Endothelial cell (in vitro differentiated cells): ENCODE measurements at places on chromosomes 4 and X.

GRCh38 chrX:100687546-100687945, 43.5 kb downstream of the SRPX2 start:
- no peak for DNase-seq

DNA sequence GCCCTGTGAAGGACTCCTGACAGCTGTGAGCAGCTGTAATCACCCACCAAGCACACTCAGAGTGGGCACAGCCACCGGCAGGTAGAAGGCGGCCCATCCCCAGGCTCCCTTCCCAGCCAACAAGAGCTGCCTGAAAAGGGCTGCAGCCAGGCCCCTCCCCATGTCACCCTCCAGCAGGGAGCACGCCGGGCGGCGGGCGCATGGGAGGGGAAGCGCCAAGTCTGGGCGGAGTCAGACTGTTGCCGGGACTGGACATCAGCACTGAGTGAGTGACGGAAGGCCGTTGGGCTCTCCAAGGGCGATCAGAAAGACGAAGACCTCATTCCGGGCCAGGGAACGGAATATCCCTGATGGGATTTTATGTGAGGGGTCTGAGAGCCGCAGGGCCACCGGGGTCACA, 82.1 kb downstream of the PPP2R2C start:
- DNase-seq, result no peak

GRCh38 chrX:63258144-63258543, 93.0 kb downstream of the SPIN4 start:
- DNase-seq, result no peak

DNA sequence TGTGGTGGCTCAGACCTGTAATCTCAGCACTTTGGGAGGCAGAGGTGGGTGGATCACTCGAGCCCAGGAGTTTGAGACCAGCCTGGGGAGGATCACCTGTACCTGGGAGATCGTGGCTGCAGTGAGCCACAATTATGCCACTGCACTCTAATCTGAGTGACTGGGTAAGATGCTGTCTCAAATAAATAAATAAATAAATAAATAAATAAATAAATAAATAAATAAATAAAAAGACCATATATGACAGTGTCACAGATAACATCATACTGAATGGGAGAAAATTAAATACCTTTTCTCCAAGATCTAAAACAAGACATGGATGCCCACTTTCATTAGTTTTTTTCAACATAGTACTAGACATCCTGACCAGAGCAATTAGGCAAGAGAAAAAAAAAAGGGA, 182.8 kb downstream of the FAM47A start:
- no peak for DNase-seq

DNA sequence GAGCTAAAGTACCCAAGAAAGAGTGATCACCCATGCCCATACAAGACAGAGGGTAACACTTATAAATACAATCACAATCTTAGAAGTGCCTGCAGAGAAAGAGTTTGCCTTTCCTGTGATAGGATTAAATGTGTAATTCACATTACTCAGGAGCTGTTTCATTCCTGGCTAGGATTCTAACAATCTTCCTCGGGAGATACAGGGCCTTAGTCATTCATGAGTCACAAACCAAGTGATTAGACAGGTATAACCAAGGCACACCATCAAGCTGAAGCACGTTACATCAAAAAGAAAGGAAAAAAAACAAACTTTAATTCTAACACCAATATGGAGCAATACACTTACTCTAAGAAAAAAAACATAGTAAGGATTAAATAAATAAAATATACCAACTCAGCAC, 14.9 kb downstream of the ABCG2 start:
- DNase-seq, result no peak

DNA sequence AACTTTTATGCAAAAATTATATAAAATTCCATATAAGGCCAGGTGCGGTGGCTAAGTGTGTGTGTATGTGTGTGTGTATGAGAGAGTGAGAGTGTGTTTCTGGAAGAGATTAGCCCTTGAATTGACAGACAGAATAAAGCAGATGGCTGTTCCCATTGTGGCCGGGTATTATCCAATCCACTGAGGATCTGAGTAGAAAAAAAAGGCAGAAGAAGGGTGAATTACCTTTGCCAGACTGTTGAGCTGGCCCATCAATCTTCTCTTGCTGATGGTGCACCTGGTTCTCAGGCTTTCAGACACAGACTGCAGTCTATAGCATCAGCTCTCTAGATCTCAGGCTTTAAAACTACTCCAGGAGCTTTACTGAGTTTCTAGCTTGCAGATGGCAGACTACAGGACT, 92.2 kb upstream of the SLIT2 start:
- DNase-seq, result no peak

GRCh38 chrX:50097071-50097470, 103.7 kb downstream of the AKAP4 start:
- no peak for DNase-seq

GRCh38 chr4:187258651-187259401, 535.2 kb upstream of the FAT1 start:
- no peak for DNase-seq

GRCh38 chrX:120136128-120136527, 20.4 kb upstream of the RHOXF1 start:
- no peak for DNase-seq

DNA sequence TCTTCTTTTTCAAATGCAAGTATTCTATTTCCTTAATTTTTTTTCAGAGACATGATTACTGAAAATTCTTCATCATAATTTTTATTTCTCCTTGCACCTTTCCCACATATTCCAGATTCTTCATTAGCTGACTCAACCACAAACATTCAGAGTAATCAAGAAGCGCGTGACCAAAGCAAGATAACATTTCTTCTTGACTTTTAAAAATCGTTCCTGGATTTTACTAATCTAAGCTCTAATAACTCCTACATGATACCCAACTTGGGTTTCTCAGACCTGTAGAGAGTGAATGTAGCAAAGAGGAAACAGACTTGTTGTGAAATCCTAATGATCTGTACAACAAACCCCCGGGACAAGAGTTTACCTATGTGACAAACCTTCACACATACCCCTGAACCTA, 615.0 kb downstream of the TMA16 start:
- DNase-seq, result no peak

GRCh38 chr4:1760521-1761071, 32.5 kb upstream of the FGFR3 start:
- DNase-seq, result no peak

GRCh38 chrX:102950908-102951866, 14.1 kb downstream of the RAB40AL start:
- peak; percentile 72 for DNase-seq

GRCh38 chrX:141652286-141652685, 46.3 kb downstream of the SPANXD start:
- DNase-seq, result no peak

DNA sequence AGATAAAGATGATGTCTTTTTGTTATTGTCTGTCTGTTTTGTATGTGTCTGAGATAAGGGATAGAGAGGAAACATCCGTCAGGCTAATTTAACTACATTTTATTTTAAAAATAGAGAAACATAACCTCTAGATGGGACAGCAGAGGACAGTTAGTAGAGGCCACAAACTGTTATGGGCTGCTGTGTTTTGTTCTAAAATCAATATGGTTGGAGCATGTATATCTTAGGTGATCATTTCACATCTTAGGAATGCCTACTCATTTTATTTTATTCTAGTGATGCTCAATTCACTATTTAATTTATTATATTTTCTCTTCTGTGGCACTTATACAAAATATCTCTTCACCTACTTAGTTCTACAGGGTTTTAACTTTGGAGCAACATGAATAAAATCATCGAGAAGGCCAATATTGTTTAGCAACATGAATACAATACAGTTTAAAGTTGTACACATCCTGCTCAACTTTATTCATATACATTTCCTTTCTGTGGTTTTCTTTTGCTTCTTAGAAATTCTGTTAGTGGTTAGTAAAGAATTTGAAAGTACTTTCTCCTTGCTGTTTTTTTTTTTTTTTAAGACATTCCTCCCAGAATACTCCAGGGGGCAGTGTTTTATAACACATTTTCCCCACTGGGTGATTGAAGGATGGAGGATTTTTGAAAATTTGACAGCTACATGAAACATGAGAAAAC, 392.9 kb downstream of the UNC5C start:
- no peak for DNase-seq

DNA sequence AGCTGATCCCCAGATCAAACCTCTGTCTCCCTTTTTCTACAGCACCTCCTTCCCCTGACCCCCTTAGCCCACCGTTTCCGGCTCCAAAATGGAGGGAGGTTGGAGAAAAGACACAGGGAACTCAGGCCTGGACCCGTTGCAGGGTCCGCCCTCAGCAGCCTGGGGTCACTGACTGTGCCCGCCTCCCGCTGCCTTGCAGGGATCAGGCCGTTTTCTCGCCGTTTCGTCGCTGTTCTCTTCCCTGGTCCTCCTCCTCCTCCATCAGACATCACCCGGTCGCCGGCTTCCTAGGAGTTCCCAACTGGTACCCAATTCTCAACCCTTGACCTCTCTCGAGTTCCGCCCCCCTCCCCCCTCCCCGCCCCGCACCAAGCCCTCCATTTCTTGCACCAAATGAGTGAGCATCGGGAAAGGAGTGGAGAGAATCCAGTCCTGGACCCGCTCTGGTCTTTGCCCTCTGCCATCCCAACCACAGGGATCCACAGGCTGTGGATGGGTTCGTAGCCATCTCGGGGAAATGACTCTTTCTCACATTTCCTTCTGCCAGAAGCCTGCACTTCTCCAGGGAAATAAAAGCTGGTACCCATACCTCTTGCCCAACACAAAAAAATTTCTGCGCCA, 493 bp downstream of the TCEAL5 start:
- DNase-seq, result no peak

DNA sequence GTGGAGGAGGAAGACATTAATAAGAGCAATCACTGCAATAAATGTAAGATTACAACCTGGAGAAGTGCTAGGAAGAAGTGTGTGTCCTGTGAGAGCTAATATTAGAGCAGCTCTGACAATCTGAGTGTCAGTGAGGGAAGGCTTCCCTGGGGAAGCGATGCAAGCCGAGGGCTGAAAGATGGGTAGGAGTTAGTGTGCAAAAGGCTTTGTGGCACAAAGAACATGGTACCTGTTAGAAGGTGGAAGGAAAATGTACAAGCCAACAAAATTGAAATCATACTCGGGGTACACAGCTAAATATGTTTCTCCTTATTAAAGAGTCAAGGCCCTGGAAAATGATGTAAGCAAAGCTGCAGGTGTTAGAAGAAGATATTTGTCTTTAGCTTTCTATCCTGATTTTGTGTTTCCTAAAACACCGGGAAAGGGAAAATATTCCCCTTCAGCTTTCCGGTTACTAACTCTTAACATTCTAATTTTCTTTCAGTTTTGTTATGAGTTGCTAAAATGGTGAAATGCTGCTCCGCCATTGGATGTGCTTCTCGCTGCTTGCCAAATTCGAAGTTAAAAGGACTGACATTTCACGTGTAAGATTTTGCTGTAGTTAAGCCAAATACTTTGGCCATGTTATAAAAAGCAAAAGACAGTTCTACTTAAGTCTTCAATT, 808 bp downstream of the THAP6 start:
- DNase-seq, result no peak

DNA sequence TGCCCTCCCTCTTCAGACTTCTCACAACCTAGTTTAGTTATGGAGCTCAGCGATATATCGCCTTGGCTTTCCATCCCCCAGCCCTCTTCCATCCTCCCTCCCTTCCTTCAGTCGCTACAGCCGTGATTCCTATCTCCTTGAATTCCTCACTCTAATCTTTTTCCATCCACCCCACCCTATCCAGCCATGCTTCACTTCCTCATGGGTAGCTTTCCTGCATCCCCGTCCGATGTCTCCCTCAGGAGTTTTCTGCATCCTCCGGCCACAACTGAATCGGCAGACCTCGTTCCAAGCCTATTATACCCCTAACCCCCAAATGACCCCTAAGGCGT, 456 bp downstream of the SNX12 start:
- DNase-seq, result no peak

- DNase-seq, result no peak
Measured at GRCh38 chr4:71201057-71201456, 137.8 kb upstream of the SLC4A4 start.

DNA sequence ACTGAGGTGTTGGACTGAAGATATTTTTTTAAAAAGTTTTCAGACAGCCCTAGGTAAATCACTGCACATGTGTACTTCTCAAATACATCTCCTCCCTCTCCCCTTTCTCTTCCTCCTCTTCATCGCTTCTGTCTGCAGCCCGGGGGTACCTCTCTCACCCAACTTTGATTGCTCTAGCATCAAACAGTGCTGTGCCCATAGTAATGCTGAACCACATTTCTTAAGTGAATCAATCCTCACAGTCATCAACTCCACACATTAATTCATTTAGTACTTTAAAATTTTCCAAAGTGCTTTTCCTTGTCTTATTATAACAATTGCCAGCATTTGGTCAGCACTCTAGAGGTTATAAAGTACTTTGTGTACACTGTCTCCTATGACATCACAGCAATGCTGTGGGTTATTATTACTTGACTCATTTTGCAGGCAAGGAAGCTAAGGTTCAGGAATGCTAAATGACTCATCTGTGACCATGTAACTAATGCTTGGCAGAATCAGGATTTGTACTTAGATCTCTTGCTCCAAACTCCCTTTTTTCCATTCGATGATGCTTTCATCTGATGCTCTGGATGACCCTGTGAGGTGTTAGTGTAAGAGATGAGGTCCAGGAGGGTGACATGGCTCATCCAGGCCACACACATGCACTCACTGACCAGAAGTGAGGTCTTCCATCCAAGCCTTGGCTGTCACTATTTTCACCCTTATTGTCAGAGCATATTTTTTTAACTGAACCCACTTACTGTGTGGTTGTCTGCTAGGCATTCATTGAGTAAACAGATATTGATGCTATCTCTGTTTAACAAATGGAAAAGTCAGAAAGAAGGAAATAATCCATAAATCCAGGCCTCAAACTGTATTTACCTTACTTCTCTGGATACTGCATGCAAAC, 58.8 kb downstream of the RHOH start:
- no peak for DNase-seq

- peak; percentile 20 for DNase-seq
Measured at GRCh38 chrX:110852180-110852579, 56.6 kb upstream of the CHRDL1 start.

- no peak for DNase-seq
Measured at GRCh38 chr4:7224001-7224400, 31.7 kb downstream of the SORCS2 start.

- DNase-seq, result no peak
Measured at GRCh38 chr4:51851937-51852290, 9.0 kb downstream of the DCUN1D4 start.

GRCh38 chr4:88744609-88745008, 47.0 kb upstream of the NAP1L5 start:
- no peak for DNase-seq

DNA sequence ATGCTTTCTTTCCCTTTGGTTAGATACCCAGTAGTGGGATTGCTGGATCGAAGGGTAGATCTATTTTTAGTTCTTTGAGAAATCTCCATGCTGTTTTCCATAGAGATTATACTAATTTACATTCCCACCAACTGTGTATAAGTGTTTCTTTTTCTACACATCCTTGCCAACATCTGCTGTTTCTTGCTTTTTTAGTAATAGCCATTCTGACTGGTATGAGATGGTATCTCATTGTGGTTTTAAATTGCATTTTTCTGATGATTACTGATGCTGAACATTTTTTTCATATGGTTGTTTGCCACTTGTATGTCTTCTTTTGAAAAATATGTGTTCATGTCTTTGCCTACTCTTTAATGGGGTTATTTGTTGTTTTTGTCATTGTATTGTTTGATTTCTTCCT, 6.6 kb upstream of the AGA start:
- DNase-seq, result no peak
